ENCODE measurements at places on chromosomes 3 and 15. TPM values are rescaled to one million over a fixed set of nuclear protein-coding genes. Genes with fewer than 3 reads are reported as not detected.

CLRN1 gene
- total RNA-seq = not detected

PCOLCE2 gene
- total RNA-seq = 3.7 TPM

FBN1 gene
- total RNA-seq = 4.5 TPM

MYD88 gene
- total RNA-seq = 22.7 TPM

CD86 gene
- total RNA-seq = 0.49 TPM

ARF4 gene
- total RNA-seq = 219 TPM

COL7A1 gene
- total RNA-seq = 306 TPM

C15orf39 gene
- total RNA-seq = 17.2 TPM

NPAP1 gene
- total RNA-seq = not detected

CCR4 gene
- not detected for total RNA-seq

DISP2 gene
- total RNA-seq = 0.65 TPM

GOLGA8N gene
- 0.78 TPM for total RNA-seq

HHATL gene
- total RNA-seq = not detected

AGBL1 gene
- not detected for total RNA-seq

- no peak for DNase-seq
Observed at GRCh38 chr3:38114875-38115644, 21.9 kb downstream of the ACAA1 start.

- DNase-seq = no peak
Observed at GRCh38 chr15:100740138-100740537, 137.7 kb downstream of the ASB7 start.

GRCh38 chr15:89018207-89018606, 70.0 kb upstream of the ABHD2 start:
- no peak for DNase-seq

DNA sequence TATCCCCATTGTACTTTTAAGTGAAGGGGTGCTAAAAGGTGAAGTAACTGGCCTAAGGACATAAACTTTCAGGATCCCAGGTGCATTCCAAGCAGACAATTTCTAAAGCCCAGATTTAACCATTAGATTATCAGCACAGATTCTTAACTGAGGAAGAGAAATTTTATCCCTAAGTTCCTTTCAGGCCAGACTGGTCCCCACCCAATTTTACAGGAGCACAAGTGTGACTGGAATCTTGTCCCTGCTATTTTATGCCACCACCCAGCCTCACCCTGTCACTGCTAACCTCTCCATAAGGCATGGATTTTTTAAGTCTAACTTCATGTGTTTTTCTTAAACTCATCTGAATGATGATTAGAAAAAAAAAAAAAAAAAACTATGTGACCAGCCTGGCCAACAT, 37.1 kb upstream of the ATP1B3 start:
- no peak for DNase-seq

- peak; percentile 42 for DNase-seq
Observed at GRCh38 chr3:170477395-170477794, 58.7 kb downstream of the CLDN11 start.

GRCh38 chr3:1578124-1578806, 485.4 kb downstream of the CNTN6 start:
- no peak for DNase-seq

- DNase-seq = no peak
Observed at GRCh38 chr15:60426870-60427508, 29.2 kb upstream of the ANXA2 start.

DNA sequence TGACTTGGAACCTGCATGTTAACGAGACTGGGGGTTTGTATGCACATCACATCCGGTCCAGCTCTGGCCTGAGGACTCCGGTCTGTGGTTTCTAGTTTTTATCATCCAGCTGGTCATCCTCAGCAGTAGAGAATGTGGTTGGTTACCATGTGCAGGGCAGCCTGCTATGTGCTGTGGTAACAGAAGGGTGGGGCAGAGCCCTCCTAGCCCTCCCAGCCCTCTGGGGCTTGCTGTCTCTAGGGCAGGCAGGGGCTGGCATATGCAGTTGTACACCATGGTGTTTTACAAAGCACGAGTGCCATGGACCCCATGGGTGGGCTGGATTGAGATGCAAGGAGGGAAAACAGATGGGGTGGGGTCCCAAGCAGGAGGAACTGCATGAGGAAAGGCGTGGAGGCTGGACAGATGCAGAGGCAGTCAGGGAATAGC, 70.2 kb downstream of the APBA2 start:
- DNase-seq = no peak

- DNase-seq = no peak
Observed at GRCh38 chr3:44647771-44648170, 761 bp upstream of the ZNF35 start.

GRCh38 chr3:140285380-140285779, 350.4 kb downstream of the CLSTN2 start:
- DNase-seq = no peak

GRCh38 chr15:77418966-77419835, 703 bp downstream of the PEAK1 start:
- DNase-seq = peak; percentile 17

- DNase-seq = no peak
Observed at GRCh38 chr3:40661284-40661683, 136.5 kb downstream of the ZNF621 start.

GRCh38 chr3:79211586-79212359, 556.0 kb downstream of the ROBO1 start:
- no peak for DNase-seq

DNA sequence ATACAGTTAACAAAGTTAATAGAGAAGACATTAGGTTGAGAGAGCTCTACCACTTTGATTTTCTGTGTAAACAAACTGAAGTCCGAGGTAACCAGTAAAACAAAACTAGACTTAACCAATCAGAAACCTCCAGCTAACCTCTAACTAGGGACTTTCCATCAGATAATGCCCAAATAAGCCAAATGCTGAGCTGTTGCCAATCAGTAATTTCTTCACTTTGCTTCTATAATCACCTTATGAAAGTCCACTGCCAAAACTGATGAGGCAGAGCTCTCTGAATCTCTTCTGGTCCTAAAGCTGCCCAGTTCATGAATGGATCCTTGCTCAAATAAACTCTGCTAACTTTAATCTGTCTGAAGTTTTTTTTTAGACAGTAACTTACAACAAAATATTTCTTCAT, 448.0 kb upstream of the NECTIN3 start:
- no peak for DNase-seq

GRCh38 chr3:49639551-49639950, 34.6 kb upstream of the APEH start:
- DNase-seq = no peak

GRCh38 chr15:85779249-85779648, 15.5 kb downstream of the KLHL25 start:
- no peak for DNase-seq

GRCh38 chr3:138063416-138063815, 52.0 kb downstream of the DZIP1L start:
- DNase-seq = no peak

DNA sequence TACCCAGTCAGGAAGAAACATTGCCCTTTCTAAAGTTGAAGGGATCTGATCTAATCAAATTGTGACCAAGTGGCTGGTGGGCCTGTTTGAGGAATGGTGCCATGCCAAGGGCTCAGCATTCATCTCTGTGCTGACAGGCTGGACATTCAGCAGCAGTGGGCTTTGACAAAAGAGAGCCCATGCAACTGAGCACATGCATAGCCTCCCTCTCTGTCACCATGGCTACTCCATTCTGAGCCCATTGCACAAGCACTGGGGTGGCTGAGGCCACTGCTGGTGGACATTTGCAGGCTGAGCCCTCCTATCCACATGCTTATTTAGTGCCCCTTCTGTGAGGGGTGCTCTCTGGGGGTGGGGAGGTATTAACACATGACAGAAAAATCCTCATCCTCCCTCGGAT, 28.6 kb upstream of the TNFSF10 start:
- DNase-seq = no peak

DNA sequence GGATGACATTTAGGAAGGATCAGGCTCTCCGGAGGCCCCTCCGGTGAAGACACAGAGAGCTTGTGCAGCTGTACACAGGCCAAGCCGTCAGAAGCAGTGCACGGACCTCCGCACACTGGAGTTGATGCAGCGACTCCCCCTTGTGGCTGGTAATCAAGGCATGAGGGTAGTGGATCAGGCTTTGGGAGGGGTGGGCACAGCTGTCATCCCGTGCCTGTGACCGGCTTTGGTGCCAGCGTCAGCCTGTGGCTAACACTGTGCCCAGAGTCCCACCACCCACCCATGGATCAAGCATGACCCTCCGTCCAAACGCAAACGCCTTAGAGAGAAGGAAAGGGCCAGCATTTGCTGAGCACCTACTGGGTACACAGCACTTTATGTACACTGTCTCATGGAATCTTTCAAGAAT, 8.2 kb upstream of the GRIP2 start:
- DNase-seq = no peak

GRCh38 chr3:23019596-23020300, 183.4 kb upstream of the UBE2E2 start:
- peak; percentile 44 for DNase-seq

DNA sequence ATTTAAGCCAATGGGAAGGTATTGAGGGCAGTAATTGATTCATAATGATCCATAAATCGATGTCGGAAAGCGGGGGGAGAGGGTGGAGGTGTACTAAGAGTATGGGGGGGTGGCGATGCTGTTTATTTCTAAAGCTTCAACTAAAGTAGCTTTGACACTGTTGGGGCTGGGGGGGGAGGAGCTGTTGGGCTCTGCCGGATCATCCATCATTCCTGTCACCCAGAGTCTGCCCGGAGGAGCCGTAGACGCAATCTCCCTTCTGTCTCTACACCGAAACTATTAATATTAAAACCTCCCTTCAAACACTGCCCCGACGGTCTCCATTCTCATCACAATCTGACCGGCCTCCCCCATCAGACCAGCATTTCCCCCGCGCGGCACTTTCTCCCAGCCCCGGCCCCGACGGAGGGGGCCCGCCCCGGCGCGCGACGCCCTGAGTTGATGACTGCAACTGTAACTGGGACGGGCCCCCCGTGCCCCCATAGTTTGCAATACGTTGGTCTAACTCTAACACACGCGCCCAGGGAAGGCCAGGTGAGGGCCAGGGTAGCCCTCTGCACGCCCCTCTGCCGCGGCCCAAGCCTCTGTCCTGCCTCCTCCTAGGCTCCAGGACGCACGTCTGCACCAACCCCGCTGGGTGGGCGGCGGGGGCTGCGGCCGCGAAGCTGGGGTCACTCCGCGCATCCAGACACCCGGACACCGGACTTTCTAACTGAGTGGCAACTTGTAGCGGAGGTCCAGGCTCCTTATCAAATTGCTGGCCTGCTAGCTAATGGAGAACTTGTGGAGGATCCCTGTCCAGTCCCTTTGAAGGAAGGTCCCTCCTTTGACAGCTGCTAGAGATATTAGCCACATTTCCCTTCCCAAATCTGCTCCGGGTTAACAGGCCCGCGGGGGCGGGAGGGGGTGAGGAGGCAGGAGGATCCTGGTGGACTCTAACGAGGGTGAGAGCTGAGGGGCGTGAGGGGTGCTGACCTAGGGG, 212.0 kb downstream of the MEIS2 start:
- no peak for DNase-seq

DNA sequence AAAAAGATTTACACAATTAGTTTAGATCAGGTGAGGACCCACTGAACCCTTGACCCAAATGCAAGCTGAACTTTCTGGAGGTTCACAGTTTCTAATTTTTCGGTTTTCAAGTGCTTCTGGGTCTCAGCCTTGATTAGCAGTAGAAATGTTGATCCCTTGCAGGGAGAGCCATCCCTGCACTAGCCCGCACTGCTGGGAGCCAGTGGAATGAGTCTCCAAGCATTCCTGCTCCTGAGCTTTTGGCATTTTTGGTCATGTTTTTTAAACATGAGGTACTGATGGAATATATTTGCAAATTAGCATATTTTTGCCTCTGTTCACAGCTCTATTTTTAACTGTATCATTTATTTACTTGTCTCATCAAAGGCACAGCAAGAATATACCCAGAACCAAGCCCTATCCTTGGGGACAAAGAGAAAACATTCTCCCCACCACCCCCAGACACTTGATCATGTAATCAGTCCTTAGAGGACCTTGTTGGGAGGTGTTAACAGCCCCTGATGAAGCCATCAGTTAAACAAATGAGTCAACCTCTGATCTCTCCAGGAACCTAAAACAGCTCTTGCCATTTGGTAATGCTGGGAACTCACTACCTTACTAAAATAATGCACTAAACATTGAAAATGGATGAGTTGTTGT, 119.0 kb upstream of the CTDSPL start:
- no peak for DNase-seq

DNA sequence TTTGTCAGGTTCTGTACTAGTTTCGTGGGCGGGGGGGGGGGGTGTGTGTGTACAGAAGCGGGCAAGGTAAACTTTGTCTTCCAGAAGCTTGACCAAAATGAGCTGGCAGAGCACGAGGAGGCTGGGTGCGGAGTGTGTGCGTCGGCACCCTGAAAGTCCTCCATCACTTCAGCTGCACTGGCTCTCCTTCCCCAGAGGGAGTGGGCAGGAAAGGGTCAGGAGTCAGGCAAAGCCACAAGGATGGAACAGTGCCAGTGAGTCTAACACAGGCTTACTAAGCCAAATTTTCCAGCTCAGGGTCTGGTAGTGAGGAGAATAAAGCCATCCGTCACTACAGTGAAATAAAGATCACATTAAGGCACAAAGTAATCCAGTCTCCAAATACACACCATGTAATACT, 11.9 kb upstream of the SH3GL3 start:
- DNase-seq = no peak

DNA sequence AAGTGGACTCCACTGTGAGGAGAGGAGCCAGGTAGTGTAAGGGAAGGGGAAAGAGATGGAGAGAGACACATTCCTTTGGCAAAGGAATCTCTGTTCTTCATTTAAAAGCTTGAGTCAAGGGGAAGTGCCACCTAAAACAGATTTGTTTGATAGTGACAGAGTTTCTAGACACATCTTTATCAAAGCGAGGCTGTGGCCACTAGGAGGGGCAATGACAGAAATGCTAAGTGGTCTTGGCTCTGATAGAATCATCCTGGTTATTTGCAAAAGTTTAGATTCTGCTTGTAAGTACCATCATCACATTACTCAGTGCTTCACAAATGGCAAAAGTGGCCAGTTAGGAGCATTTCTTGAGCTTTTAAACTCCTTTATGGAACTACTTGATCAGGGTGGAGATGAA, 261.4 kb downstream of the CNTN3 start:
- DNase-seq = no peak

- DNase-seq = peak; percentile 12
Observed at GRCh38 chr3:64684715-64685261, 3.0 kb downstream of the ADAMTS9 start.

DNA sequence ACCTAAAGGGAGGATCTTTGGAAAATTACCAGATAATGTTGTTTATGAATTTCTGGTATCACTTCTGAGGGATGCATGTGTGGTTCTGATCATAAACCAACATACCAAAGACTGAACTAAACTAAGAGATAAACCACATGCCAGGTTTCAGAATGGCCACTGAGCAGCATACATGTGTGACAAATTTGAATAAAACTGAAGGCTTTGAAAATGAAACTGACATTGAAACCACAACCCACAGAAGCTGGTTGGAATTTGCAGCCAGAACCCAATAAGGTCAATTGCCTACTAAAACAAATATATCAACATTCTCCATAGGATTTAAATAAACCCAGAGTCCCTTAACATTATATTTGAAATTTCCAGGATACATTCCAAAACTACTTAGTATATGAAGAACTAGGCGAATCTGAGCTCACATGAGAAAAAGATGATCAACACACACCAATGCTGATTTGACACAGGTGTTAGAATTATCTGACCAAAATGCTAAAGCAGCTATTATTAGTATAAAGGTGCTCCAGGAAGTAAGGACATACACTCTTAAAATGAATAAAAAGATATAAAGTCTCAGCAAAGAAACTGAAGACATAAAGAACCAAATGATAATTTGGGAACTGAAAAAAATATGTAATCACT, 125.0 kb downstream of the ZNF280D start:
- DNase-seq = no peak

- DNase-seq = no peak
Observed at GRCh38 chr3:49570028-49570654, 15.9 kb downstream of the BSN start.

GRCh38 chr3:37918627-37919026, 56.9 kb downstream of the CTDSPL start:
- DNase-seq = no peak

- peak; percentile 30 for DNase-seq
Observed at GRCh38 chr15:63156755-63157117, 541 bp downstream of the RPS27L start.
